Mucosa of descending colon (tissue), 3 donors: ENCODE measurements at places on chromosomes 13 and 19. TPM values are rescaled to one million over a fixed set of nuclear protein-coding genes. Genes with fewer than 3 reads are reported as not detected.

Gene HSH2D
- 23.0 TPM for total RNA-seq

Gene ZNF284
- total RNA-seq, result 2.1 TPM

Gene PALM3
- total RNA-seq, result 0.82 TPM

Gene SWSAP1
- total RNA-seq, result 3.3 TPM

Gene SYNE4
- 3.5 TPM for total RNA-seq

Gene TNFSF13B
- total RNA-seq, result 2.0 TPM

Gene SYDE1
- 4.1 TPM for total RNA-seq

Gene NLRP4
- not detected for total RNA-seq

Gene MOB3A
- 39.8 TPM for total RNA-seq

Gene CYP4F12
- 70.5 TPM for total RNA-seq

Gene KIR2DL1
- not detected for total RNA-seq

Gene KLK2
- 0.43 TPM for total RNA-seq

Gene PGLYRP1
- total RNA-seq, result not detected

Gene LILRB5
- total RNA-seq, result 12.2 TPM

Gene SSC5D
- 35.0 TPM for total RNA-seq

Gene UBAC2
- total RNA-seq, result 74.2 TPM

Gene ZNF728
- 0.23 TPM for total RNA-seq

Gene SIGLEC9
- total RNA-seq, result 1.4 TPM
